ENCODE measurements at places on chromosomes 5 and 9.
A peak's percentile ranks its signal among the peaks of the same experiment; 100 is the strongest.

- DNase-seq: no peak
Measured at GRCh38 chr9:110546411-110546871, 33.1 kb downstream of the SVEP1 start.

DNA sequence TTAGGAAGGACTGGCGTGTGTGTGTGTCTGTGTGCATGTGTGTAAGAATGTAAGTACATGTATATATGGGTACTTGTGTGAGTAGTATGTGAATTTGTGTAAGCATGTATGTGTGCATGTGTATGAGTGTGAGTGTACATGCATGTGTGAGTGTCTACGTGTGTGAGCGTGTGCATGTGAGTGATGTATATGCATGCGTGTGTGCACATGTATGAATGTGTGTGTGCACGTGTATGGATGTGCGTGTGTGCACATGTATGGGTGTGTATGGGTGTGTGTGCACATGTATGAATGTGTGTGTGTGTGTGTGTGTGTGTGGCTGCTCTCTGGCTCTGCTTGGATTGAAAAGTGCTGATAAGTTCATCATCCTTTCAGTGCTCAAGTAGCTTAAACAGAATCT is 154.5 kb downstream of the TENT4A start:
- DNase-seq: no peak

- DNase-seq: no peak
Measured at GRCh38 chr5:173065155-173065554, 9.0 kb downstream of the CREBRF start.

- DNase-seq: no peak
Measured at GRCh38 chr9:89621031-89621430, 16.2 kb downstream of the GADD45G start.

DNA sequence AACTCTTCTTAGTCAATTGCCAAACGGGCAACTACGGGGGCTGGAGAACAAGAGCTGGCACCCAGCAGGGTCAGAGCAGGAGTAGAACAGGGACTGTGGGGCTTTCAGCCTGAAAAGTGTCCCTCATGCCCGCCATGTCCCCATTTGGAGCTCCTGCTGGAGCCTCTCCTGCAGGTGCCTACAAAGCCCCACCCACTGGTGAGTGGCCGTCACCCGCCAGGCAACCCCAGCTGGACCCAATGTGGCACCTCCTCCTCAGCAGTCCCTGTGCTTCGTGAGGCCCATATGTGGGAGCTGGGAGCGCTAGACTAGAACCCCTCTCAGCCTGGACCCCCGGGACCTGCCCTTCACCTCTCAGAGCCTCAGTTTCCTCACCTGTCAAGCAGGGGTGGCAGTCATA is 40.9 kb downstream of the VAV2 start:
- DNase-seq: no peak

DNA sequence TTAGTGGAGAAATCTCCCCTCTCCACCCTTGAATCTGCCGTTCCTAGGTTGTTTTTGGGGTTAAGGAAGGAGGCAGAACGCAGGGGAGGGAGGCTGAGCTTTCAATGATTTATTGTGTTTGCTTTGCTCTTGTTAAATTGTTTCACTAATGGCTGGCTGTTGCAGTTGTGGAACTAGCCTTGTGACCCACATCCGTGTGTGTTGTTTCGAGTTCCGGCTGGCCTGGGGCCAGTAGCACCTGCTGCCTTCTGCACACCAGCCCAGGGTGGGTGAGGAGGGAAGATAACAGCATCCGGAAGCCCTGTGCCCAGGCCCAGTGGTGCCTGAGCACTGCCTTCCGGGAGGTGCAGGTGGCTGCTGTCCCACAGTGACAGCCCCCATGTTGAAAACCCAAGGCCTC is 3.6 kb downstream of the ERGIC1 start:
- peak; percentile 54 for DNase-seq

DNA sequence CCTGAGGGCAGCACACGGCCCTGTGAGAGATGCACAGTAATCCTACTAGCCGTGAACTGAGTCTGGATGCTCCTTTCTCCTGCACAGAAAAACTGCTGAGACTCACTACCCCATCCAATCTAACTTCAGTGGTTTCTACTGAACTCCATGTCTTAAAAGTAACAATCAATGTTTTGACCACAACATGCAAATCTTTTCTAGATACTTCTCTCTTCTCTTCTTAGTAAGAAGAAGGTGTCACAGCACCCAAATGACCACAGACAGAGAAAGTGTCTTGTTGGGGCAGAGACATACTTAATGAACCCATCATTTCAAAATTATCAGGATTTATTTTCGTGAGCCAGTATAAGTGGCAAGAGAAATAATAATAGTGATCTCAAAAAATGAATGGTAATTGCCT is 285.8 kb upstream of the MEF2C start:
- DNase-seq: no peak

DNA sequence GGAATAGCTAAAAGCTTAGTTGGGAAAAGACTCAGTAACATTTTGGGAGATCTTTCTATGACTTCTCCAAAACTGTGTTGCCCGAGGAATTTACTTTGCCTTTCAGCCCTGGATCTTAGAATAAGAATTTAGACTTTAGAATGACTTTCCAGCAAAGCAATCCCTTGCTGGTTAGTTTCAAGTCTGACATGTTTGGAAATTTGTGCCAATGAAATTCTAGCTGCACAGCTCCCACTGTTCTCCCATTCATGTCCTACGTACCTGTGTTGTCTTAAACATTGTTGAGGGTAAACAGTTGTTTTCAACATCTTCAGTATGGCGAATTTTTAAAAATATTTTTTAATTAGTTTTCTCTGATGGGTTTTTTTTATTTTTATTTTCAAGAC is 111.4 kb downstream of the CCDC192 start:
- DNase-seq: no peak

DNA sequence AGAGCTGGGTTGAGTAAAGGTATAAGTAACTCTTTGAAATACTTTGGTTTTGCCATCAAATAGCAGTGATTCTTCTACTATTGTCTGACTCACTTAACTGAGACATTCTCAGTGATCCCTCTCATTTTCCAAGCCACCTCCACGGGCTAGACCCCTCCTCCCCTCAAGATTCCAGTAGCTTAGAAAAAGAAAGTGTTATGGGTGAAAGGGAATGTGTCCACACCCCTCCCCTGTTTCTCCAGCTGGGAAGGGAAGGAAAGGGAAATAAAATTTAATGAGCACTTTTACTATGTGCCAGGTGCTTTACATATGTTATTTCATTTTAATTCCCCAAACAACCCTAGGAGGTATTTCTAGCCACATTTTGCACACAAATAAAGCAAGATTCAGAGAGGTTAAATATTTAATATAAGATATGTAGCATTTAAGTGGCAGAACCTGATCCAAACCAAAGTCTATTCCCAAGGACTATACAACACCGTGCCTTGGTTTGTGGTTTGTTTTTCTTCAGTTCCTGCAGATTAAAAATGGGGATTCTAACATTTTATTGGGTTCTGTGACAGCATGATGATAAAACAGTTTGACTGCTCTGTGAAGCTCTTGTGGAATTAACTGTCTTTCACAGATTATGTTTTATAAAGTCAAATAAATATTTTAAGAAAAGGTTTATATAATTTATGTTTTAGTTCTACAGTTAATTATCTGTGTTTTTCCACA is 135.9 kb downstream of the ZSWIM6 start:
- no peak for DNase-seq

DNA sequence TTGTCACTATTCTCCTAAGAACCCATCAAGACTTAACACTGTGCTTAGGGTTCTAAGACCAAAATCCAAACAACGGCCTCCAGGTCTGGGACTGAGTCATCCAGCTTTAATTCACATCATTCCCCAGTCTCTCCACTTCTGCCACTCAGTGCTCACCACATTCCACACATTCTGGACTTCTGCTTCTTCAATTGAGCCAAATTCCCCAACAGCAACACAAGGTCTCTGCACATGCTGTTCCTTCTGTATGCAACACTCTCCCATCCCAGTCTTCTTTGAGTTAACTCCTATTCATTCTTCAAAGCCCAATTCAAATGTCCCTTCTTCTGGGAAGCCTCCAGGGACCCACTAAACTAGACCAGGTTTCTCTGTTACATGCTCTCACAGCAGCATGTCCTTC is 97.8 kb downstream of the GPR21 start:
- DNase-seq: no peak

All from stimulated activated effector memory CD8-positive, alpha-beta T cell treated with anti-CD3 and anti-CD28 coated beads, Interleukin-12 subunit alpha, Interleukin-12 subunit beta, amount 100 ng/mL, for 72 hours (primary cell).